ENCODE measurements at places on chromosomes 1 and 21.

DNA sequence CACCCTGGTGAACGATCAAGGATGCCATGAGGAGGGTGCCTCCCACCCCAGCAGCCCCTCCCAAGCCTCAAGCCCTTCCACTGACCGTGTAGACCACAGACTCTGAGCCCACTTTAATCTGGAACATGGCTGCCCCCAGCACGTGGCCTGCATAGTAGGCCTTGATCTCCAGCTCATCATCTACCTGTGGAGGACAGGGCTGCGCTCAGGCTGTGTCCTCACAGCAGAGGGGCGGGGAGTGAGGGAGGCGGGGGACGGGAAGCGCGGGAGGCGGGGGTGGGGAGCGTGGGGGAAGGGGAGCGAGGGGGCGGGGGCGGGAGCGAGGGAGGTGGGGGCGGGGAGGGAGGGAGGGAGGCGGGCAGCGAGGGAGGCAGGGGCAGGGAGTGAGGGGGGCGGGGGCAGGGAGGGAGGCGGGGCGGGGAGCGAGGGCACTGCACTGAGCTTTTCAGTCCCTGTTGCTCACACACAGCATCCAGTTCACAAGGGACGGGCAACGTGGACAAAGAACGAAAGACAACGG, 7.1 kb downstream of the PUSL1 start:
- DNase-seq: no peak

DNA sequence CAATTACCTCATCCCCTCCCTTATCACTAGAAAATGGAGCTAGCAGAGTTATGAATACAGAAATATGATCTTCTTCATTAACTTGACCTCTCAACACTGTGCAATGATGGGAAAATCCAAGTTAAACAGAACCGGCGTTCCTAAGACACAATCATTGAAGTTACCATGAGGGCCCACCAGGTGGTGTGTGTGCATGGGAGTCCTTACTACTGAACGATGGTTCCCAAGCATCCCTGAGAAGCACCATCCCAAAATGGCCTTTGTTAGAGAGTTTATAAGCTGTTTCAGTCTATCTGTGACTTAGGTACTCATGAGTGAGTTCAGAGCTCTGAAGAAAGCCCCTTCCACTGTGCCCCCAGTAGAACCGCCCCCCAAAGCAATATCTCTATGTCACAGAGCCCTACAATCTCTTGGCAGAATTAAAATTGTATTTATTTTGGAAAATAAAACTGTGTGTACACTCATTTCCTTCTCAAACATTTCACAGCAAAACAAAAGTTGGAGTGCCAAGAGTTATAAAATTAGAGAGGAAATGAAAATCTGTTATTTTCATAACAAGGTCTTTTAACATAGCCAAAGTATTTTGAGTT, 56.8 kb downstream of the PLD5 start:
- DNase-seq: no peak

- no peak for DNase-seq
These were observed 25.4 kb downstream of the RGS4 start for GRCh38 chr1:163094589-163094988.

DNA sequence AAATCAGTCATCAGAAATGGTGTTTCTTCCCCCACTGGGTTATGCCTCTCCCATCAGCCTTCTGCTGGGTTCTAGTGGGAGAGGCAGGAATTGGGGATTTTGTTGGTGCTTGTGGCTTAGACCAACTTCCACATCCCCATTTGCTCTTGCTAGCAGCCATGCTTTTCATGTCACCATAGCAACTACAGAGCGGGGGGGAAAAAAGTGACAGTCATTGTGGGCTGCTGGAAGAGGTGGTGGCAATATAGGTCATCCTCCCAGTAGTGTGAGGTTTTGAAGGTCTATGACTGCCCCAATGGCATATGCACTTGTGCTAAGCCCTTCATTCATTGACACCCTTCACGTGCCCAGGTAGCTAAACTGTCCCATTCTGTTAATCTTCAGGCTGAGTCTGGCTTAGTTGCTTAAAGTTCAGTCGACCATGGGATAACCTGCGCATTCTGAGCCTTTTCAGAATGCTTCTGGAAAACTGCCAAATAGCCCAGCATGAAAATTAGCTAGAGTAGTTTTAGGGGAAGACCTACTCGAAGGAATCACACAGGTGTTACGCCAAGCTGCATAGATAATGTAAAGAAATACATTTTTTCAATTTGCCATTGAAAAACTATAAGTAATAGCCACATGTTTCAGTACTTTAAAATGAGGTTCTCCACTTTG, 53.7 kb upstream of the ZNF326 start:
- DNase-seq: no peak

- no peak for DNase-seq
These were observed 62.8 kb downstream of the DTL start for GRCh38 chr1:212098310-212098709.

DNA sequence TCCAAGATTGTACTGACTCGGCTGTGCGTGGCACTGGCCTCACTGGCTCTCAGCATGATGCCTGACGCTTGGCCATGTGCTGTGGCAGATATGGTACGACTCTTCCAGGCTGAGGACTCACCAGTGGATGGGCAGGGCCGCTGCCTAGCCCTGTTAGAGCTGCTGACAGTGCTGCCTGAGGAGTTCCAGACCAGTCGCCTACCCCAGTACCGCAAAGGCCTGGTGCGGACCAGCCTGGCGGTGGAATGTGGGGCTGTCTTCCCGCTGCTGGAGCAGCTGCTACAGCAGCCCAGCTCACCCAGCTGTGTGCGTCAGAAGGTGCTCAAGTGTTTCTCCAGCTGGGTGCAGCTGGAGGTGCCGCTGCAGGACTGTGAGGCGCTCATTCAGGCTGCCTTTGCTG, 2.9 kb downstream of the IPO13 start:
- no peak for DNase-seq

GRCh38 chr1:94745742-94746141, 74.4 kb upstream of the SLC44A3 start:
- DNase-seq: no peak

GRCh38 chr21:38621132-38621531, 122.9 kb upstream of the ERG start:
- no peak for DNase-seq

GRCh38 chr1:115329965-115330364, 8.1 kb downstream of the NGF start:
- no peak for DNase-seq

GRCh38 chr1:55347866-55348265, 132.7 kb upstream of the USP24 start:
- DNase-seq: no peak

Data from spleen (tissue), 13 donors.